ENCODE measurements at places on chromosomes 6 and 20. TPM values are rescaled to one million over a fixed set of nuclear protein-coding genes. Genes with fewer than 3 reads are reported as not detected.
A peak's percentile ranks its signal among the peaks of the same experiment; 100 is the strongest.

DNA sequence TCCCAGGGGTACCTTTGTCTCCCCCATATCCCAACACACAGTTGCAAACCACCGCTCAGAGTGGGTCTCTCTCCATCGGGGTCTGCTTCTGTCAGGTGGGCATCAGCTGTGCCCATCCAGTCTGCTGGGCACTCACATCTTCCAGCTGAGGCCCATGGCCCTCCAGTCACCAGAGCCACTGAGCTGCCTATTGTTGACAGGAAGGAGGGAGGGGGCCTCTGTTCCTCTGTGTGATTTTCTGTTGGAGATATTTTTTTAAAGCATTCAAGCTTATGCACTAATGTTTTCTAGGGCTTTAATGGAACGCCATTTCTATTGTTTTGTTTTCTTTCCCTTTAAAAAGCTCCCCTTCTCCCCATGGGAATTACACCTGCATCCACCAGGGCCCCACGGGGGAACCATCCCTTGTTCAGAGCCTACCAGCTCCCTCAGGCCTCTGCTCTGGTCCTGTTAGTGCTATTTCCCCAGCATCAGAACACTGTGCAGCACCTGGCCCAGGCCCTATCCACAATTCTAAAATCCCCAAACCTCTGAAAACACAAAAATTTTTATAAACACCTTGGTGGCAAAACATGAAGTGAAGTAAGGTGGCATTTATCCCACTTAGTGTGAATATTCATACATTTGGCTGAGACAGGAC is 326.2 kb downstream of the CD83 start:
- no peaks in the 10 kb centered on the region for H3K27me3 ChIP-seq
- no peak for DNase-seq
- H3K4me3 ChIP-seq = no peak overlapping the region
- H3K36me3 ChIP-seq = no peaks in the 10 kb centered on the region
- H3K4me1 ChIP-seq = peaks cover 9% of the 10 kb centered on the region

ELOVL4 gene
- total RNA-seq = 6.7 TPM

GPR6 gene
- total RNA-seq = not detected

CD93 gene
- total RNA-seq = 6.9 TPM

SLC12A5 gene
- total RNA-seq = not detected

DNA sequence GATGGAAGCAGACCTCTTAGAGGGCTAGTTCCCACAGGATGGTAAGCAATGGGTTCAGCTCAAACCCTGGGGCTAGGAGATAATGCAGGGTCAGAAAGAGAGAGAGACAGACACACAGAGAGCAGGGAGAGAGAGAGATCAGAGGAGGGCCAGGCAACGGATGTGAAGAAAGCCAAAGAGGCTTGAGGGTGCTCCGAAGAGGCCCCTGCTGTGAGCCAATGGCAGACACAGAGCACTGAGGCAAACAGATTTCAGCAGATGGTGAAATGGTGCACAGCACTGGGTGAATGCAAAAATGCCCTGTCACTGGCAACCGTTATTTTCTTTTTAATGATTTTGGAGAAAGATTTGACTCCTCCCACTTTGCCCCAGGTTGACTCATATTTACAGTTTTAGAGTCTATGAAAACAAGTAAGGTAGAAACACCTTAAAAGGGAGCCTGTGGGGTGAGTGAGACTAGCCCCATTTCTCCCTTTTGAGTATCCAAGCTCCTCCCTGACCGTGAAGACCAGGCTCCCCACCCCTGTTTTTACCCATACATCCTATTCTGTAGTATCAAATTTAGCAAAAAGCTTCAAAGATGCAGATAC is 840 bp downstream of the DEFB132 start:
- no peak overlapping the region for H3K4me3 ChIP-seq
- no peaks in the 10 kb centered on the region for H3K27me3 ChIP-seq
- H3K4me1 ChIP-seq = no peaks in the 10 kb centered on the region
- H3K27ac ChIP-seq = no peak overlapping the region
- no peaks in the 10 kb centered on the region for H3K36me3 ChIP-seq
- no peak for DNase-seq

DNA sequence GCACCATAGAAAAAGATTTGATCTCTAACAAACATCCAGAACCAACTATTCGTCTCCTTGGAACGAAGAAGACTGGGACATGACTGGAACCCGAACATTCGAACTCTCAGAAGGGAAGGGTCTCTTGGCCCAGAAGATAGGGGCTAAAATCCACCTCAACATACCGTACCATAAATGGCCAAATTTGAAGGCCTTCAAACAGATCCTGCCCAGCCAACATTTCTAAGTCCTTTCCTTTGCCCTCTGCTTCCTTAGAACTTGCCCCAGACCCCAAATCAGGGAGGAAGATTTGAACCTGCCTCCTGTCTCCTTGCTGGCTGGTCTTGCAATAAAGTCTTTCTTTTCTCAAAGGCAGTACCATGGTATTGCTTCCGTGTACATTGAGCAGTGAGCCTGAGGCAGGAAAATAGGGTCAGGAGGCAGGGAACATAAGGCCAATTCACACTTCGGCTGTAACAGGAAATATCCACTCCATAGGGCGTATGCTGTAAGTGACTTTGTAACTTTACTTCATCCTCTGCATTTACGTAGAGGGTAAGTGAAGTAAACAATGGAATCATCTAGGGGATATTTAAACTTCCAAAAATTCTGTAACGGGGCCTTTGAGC is 1.8 kb upstream of the PXDC1 start:
- no peaks in the 10 kb centered on the region for H3K36me3 ChIP-seq
- DNase-seq = no peak
- H3K27ac ChIP-seq = peak overlapping the region; percentile 98
- peaks cover 20% of the 10 kb centered on the region for H3K4me1 ChIP-seq
- peaks cover 12% of the 10 kb centered on the region for H3K27me3 ChIP-seq
- H3K4me3 ChIP-seq = no peak overlapping the region

MUC22 gene
- 10.1 TPM for total RNA-seq

GRCh38 chr6:53986165-53986720 is 125.0 kb upstream of the MLIP start:
- peaks cover 21% of the 10 kb centered on the region for H3K4me1 ChIP-seq
- H3K27ac ChIP-seq = no peak overlapping the region
- no peak for DNase-seq
- no peaks in the 10 kb centered on the region for H3K36me3 ChIP-seq

- no peaks in the 10 kb centered on the region for H3K4me1 ChIP-seq
- H3K36me3 ChIP-seq = no peaks in the 10 kb centered on the region
- H3K27me3 ChIP-seq = no peaks in the 10 kb centered on the region
Observed at GRCh38 chr6:92289831-92290230, 1129.5 kb downstream of the EPHA7 start.

PRKN gene
- total RNA-seq = 5.5 TPM

Data from esophagus squamous epithelium (tissue), 5 donors.